Osteoblast (primary cell): ENCODE measurements at places on chromosomes 6 and 20. TPM values are rescaled to one million over a fixed set of nuclear protein-coding genes. Genes with fewer than 3 reads are reported as not detected.
A peak's percentile ranks its signal among the peaks of the same experiment; 100 is the strongest.

DNA sequence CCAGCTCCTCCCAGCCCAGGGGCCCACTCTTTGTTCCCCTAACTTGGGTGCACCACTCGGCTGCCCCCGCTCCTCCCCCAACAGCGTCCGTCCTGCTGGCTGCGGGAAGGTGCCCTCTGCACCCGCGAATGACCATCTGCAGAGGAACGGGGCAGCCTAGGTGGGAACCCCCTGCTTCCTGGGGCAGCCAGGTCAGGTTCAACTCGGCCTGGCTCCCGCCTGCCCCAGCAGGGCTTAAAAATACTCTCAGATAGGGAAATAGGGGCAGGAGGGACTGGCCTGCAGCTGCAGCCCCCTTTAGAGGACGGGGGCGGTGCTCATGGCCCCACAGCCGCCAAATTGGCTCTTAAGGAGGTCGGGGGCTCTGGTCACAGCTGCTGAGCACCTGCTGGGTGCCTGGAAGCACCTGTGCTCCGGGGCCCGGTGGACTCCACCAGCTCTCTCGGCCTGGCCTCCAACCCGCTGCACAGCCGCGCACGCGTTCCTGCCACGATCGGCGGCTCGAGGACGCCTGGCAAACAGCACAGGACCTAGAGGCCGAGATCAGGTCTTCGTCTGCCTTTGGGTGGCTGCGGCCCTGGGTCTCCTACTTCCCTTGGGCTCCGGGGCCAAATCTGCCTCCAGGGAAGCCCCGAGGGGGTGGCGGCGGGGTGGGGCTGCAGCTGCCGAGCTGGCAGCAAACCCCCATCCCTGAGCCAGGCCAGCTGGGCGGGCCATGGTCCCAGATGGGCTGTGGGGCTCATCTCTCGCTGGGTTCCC is 700 bp upstream of the LAMA5 start:
- peaks cover 33% of the 10 kb centered on the region for H3K4me1 ChIP-seq
- peaks cover 25% of the 10 kb centered on the region for H3K27me3 ChIP-seq
- no peak overlapping the region for H3K4me3 ChIP-seq
- no peak overlapping the region for H3K27ac ChIP-seq
- no peak for DNase-seq

DNA sequence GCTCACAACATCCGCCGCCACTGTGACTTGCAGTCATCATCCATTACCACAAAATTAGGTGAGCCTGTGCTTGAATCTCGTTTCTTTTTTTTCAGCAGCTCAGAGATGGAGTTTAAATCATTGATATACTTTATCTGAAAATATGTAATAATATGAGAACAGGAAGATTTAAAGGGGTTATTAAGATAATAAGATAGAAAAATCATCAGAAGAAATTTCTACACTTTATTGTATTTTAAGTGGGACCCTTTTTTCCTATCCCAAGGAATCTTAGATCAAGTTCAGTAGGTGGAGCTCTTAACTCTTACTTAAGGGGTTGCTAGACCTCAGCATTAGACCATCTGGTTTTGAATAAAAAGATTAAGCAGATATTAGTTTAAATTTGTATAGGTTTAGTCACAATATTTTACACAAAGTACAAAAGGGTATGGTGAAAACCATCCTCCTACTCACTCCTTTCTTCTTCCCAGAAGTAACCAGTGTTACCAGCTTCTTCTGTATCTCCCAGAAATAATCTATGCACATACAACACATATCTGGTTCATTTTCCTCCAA is 9.4 kb upstream of the NCOA7 start:
- H3K27ac ChIP-seq, result peak overlapping the region; percentile 96
- H3K4me3 ChIP-seq, result peak overlapping the region; percentile 86
- no peaks in the 10 kb centered on the region for H3K36me3 ChIP-seq

DNA sequence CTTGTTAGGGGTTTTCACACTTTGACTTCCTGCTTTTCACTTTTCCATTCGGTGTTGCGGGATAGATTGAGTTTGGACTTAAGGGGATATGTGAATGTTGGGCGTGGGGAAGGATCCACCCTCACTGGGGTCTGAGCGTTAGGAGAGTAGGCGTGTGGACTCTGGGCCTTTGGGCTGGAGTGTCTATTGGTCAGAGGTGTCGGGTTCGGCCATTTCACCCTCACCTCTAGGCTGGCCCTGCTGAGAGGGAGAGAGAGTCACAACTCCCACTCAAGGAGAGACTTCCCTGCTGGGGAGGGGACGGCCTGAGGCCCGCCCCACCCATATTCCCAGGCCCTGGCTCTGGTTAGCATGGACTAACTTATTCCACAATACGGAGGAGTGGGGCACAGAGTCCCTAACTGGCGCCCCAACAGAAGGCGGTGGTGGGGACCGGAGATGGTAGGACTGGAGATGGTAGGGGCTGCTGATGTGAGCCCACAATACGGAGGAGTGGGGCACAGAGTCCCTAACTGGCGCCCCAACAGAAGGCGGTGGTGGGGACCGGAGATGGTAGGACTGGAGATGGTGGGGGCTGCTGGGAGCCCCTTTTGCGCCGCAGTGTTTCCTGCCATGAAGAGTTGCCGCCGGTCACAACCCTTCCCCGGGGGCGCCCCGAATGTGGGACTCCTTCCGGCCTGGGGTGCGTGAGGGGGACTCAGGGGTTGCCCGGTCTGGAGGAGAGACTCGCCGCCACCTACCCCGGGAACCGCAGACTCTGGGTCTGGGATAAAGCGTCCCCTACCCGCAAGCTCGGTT is 1.4 kb upstream of the PTPRA start:
- DNase-seq, result peak; percentile 45
- peaks cover 33% of the 10 kb centered on the region for H3K4me1 ChIP-seq
- H3K36me3 ChIP-seq, result peaks cover 2% of the 10 kb centered on the region
- no peaks in the 10 kb centered on the region for H3K27me3 ChIP-seq
- peak overlapping the region; percentile 93 for H3K4me3 ChIP-seq

DNA sequence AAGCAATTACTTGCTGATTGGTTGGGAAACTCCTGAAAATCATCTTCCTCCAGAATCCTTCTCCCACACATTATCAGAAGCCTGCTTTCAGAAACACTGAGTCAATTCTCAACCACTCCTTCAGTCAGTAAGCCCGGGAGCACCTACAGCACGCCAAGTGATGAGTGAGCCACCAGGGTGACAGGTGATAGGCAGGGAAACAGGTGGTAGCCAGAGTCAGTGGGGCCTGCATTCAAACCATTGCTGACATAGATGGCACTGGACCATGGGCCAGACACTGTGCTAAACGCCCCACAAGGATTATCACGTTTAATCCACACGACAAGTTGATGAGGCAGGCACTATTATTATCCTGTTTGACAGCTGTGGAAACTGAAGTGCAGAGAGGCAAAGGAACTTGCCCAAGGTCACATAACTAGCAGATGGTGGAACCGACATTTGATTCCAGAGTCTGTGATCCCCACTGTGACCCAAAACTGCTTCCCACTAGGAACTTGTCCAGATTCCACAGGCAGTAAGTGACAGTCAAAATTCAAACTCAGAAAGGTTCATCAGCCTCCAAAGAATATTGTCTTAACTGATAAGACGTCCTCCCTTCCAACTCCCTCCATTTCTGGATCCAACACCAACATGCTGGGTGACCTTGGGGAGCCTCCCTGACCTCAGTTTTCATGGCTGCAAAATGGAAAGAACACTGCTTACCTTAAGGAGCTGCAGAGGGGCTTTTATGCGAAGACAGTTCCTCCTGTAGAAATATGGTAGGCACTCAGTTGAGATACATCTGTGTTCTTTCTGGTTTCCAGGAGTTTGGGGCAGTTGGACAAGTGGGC is 23.9 kb upstream of the TOP1 start:
- H3K4me3 ChIP-seq, result no peak overlapping the region
- H3K4me1 ChIP-seq, result peaks cover 54% of the 10 kb centered on the region
- H3K27me3 ChIP-seq, result no peaks in the 10 kb centered on the region
- no peaks in the 10 kb centered on the region for H3K36me3 ChIP-seq

Gene YWHAB
- 121 and 135 TPM in 2 replicates for total RNA-seq

DNA sequence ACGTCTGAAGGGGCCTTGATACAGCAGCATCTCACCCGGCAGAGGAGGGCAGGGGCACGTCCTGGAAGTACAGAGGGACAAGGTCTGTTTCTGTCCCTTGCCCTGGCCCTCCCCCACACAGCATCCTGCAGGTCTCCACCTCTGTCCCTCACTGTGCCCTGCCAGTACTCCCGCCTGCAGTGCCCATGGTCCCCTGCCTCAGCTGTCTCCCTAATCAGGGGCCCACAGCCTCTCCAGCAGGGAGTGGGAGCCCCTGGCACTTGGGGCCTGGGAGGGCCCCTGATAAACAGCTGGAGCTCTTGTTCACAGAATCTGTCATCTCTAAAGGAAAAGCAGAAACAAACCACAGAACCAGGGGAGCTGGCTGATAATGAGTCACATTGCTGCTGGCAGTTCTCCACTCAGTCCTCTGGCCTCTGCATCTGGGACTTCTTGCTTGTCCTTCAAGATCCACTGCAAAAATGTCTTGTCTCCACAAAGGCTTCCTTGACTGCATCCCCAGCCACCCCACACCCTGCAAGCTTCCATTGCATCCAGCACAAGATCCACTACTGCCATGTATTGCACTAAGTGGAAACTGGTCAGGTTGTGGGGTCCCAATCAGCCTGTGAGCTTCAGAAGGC is 33.2 kb upstream of the TAF8 start:
- no peaks in the 10 kb centered on the region for H3K27me3 ChIP-seq
- no peak overlapping the region for H3K4me3 ChIP-seq
- peaks cover 15% of the 10 kb centered on the region for H3K4me1 ChIP-seq
- no peak overlapping the region for H3K27ac ChIP-seq
- no peaks in the 10 kb centered on the region for H3K36me3 ChIP-seq

Gene LAMA4
- total RNA-seq, result 260 and 456 TPM in 2 replicates

GRCh38 chr6:51049288-51049982 is 230.8 kb downstream of the TFAP2B start:
- no peaks in the 10 kb centered on the region for H3K4me1 ChIP-seq
- no peak overlapping the region for H3K27ac ChIP-seq
- H3K27me3 ChIP-seq, result no peaks in the 10 kb centered on the region

DNA sequence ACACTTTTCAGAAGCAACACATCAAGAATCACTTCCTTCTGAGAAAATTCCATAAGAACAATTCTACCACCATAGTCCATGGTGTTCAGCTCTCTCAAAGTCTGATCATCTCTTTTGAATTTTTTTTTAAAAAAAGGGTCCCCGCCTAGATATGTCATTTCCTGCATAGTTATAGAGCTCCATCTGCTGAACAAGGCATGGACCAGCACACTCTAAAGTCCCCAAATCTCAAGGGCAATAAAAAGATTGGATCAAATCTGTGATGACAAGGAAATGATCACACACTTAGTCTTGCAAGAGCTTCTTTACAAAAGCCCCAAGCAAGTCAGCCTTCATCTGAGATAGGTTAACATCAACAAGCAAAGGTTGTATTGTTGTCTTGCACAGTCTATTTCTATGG is 100.7 kb upstream of the STMND1 start:
- H3K4me1 ChIP-seq, result peaks cover 12% of the 10 kb centered on the region
- H3K36me3 ChIP-seq, result no peaks in the 10 kb centered on the region
- H3K27ac ChIP-seq, result no peak overlapping the region
- no peak overlapping the region for H3K4me3 ChIP-seq

GRCh38 chr20:48329031-48329615 is 498.7 kb downstream of the PREX1 start:
- H3K4me3 ChIP-seq, result no peak overlapping the region
- DNase-seq, result no peak
- peaks cover 50% of the 10 kb centered on the region for H3K27me3 ChIP-seq

DNA sequence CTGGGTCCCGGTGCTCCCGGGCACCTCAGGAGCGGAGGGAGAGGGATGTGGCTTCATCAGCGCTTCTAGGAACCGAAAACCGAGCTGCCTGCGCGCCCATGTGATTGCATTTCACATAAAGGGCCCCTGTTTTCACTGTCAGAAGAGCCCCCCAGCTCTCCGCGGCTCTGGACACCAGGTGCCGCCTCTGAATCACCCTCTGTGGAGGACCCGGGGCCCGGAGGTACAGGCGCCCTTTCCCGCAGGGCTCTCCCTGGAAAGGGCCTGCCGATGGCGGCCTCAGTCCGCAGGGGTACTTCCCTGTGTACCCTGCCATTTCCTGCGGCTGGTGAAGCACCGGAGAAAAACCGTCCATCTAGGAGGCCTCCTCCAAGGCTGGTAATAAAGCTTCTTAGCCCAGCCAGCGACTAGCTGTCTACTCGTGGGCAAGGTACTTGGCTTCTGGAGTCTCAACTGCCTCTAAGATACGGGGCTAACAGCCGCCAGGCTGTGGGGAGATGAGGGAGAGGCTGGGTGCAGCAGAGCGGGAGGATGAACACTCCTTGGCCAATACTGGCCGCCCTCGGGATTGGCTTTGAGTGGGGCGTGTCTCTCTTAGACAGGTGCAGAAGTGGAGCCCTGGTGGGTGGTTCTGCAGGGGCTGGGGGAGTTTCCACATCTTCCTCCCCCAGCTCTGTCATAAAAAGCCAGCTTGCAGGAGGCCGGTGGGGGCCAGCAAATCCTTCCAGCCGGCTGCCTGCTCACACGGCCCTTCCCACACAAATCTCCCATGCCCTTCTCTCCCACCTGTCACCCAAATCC is 1.6 kb downstream of the PPP1R16B start:
- no peak overlapping the region for H3K27ac ChIP-seq
- peak; percentile 72 for DNase-seq
- H3K4me1 ChIP-seq, result no peaks in the 10 kb centered on the region
- peaks cover 45% of the 10 kb centered on the region for H3K27me3 ChIP-seq
- H3K4me3 ChIP-seq, result no peak overlapping the region

GRCh38 chr6:134251320-134251719 is 66.6 kb downstream of the SGK1 start:
- H3K27ac ChIP-seq, result no peak overlapping the region
- H3K27me3 ChIP-seq, result no peaks in the 10 kb centered on the region
- H3K4me1 ChIP-seq, result peaks cover 7% of the 10 kb centered on the region
- no peak for DNase-seq

GRCh38 chr20:48754292-48754691 is 73.5 kb downstream of the PREX1 start:
- H3K27ac ChIP-seq, result no peak overlapping the region
- H3K36me3 ChIP-seq, result no peaks in the 10 kb centered on the region
- H3K4me1 ChIP-seq, result no peaks in the 10 kb centered on the region
- DNase-seq, result no peak

Gene PPP1R16B
- total RNA-seq, result not detected in 2 replicates

GRCh38 chr20:13715171-13715570 is 69.5 kb downstream of the ESF1 start:
- no peak for DNase-seq
- no peak overlapping the region for H3K27ac ChIP-seq
- H3K4me3 ChIP-seq, result no peak overlapping the region
- no peaks in the 10 kb centered on the region for H3K4me1 ChIP-seq
- H3K27me3 ChIP-seq, result no peaks in the 10 kb centered on the region

DNA sequence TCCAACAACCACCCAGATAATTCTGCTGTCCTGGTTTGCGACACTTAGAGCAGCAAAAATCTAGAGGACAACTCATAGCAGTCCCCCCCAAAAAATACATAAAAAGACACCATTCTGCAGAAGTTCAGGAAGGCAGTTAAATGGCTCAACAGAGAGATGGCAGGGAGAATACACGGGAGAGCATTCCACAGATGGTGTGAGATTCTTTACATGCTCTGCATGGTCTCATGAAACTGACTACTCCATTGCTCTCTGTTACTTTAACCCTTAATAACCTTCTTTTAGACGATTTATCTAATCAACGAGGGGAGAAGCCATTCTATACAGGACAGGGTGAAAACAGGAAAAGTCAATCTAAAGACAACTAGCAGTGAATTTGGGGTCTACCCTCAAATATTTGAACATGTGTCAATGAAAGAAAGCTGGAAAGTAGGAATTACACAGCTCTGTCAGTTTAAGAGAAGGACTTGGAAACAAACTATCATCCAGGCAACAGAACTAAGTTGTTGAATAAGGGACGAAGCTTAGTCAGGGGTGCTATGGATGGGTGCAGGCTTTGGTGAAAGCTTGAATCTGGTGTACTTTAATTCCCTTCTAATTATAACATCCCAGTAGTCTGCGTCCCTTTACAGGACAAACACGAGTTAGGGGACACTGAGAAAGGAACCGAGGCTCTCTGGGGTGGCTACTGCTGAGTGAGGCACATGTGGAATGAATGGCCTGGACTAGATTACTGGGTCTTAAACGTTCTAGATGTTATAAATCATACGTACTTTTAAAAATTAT is 5.1 kb downstream of the PERP start:
- peaks cover 7% of the 10 kb centered on the region for H3K4me1 ChIP-seq
- H3K27ac ChIP-seq, result no peak overlapping the region
- no peak for DNase-seq
- no peaks in the 10 kb centered on the region for H3K36me3 ChIP-seq
